Lung microvascular endothelial cell (primary cell): ENCODE measurements at places on chromosomes 7 and 10. TPM values are rescaled to one million over a fixed set of nuclear protein-coding genes. Genes with fewer than 3 reads are reported as not detected.

- no peak for DNase-seq
These were observed 663.3 kb upstream of the MGMT start for GRCh38 chr10:128803790-128804189.

DNA sequence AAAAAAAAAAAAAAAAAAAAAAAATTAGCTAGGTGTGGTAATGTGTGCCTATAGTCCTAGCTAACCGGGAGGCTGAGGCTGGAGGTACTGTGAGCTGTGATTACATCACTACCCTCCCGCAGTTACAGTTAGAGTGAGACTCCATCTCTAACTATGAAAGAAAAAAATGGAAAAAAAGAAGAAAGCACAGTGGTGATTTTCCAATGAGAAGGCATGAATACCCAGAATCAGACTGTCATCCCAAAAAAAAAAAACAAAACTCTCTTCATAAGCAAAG, 269.9 kb upstream of the MKLN1 start:
- DNase-seq, result no peak

DNA sequence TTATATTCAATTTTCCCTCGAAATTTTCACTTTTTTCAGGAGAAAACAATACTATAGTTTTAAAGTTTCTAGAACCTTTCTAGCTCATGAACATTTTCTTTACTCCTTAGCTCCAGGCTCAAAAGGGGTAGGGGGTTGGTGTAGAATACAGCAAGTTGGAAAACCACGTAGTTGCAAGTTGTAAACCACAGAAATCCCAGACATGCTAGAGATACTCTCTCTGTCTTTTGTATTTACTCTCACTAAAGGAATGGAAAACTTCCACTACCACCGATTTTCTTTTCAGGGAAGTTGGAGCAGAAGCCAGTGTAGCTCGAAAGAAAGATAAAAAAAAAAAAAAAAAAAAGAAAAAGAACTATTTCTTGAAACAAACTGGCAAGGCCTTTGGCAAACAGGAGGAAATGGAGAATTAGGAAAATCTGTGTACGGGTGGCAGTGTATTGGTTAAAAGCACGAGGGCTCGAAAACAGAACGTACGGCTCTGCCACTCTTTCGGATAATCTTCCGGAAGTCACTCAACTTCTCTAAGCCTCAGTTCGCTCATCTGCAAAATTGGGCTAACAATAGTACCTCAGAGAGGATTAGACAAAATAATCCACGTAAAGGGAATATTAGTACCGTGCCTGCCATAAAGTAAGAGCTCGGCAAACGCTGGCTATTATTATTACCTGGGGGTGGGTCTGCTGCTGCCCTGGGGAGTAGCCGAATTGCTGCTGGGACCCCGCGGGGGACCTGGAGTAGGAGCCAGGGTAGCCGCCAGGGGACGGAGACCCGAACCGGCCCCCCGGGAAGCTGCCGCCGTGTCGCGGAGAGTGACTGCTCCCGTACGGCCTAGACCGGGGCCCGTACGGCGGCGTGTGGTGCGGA, 628 bp downstream of the MPLKIP start:
- DNase-seq, result peak; percentile 19

The ARMC3 gene
- total RNA-seq, result not detected in 2 replicates

- peak; percentile 91 for DNase-seq
These were observed 15.3 kb upstream of the GPR146 start for GRCh38 chr7:1028775-1029636.

The CYP2C19 gene
- not detected in 2 replicates for total RNA-seq
